ENCODE measurements at places on chromosomes 2 and 18.

GRCh38 chr18:48766026-48766425 lies 184.7 kb downstream of the SMAD7 start:
- DNase-seq: no peak

DNA sequence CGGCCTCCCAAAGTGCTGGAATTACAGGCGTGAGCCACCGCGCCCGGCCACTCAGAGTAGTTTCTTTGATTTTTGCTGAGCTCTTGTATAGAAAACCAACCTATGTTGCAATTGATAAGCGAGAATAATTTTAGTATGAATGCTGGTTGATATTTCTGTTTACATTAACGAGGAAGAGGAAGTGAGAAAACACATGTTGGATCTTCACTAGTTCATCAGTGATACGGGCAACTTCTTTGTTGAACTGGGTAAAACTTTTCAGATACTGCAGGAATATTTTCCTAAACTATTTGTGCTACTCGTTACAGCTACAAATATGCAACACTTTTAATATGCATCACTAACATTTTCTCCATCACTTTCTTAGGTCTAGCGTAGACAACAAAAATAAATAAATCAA lies 67.9 kb upstream of the SLC25A52 start:
- no peak for DNase-seq

- no peak for DNase-seq
Measured at GRCh38 chr18:76565238-76566173, 70.5 kb upstream of the ZNF516 start.

DNA sequence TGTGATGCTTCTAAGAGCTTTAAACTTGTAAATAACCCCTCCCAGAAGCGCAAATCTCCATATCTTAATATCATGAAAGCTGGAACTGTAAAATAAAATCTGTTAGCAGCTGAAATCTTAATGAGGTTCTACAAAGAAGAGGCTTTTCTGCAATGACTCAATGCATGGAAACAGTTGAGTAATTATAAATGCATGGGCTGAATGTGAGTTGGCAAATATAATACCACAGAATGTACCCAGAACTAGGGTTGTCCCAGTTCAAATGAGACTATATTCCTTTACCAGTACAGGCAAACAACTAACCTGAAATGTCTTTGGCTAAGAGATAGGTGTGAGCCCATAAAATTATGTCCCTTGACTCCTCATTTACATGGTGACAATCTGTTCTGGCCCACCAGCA lies 52.9 kb downstream of the SATB2 start:
- no peak for DNase-seq

DNA sequence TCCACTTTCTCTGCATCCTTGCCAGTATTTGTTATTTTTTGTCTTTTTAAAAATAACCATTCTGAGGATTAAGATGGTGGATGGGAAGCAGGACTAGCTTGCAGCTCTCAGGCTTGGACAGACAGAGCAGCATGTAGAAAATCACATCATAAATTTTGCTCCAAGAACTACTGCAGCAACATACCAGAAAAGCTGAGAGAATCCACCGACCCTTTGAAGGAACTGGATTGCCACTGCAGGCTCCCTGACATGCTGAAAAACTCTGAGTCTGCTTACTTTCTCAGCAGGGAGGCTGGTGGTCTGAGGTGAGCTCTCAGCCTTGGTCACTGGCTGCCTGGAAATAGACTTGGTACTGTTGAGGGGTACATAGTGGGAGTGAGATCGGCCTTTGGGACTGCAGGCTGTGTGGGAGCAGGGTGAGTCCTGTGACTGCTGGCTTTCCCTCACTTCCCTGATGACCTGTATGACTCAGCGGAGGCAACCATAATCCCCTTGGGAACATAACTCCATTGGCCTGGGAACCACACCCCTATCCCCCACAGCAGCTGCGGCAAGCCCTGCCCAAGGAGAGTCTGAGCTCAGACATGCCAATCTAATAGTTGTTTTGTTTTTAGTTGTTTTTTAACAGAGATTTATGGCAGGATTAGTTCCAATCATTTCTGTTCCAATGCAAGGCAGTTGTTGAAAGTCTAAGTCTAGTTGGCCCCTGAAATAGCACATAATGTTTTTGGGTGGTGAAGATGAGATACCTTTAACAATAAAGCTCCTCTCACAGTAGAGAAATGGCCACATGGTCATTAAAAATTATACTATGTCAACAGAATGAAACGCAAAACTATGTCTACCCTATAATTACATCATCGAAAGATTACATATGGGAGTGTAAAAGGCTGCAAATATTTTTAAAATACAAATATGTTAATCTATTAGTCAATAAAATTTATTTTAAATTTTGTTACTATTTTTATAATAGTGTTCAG lies 414.2 kb upstream of the CHAC2 start:
- DNase-seq: no peak

GRCh38 chr18:23204589-23205235 lies 69.4 kb downstream of the CABLES1 start:
- no peak for DNase-seq

DNA sequence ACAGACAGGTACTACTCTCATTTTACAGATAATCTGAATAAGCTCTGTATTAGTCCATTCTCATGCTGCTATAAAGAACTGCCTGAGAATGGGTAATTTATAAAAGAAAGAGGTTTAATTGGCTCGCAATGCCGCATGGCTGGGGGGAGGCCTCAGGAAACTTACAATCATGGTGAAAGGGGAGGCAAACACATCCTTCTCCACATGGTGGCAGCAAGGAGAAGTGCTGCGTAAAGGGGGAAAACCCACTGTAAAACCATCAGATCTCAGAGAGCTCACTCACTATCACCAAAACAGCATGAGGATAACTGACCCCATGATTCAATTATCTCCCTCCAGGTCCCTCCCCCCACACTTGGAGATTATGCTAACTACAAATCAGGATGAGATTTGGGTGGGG lies 254.4 kb downstream of the KCNE4 start:
- DNase-seq: no peak

DNA sequence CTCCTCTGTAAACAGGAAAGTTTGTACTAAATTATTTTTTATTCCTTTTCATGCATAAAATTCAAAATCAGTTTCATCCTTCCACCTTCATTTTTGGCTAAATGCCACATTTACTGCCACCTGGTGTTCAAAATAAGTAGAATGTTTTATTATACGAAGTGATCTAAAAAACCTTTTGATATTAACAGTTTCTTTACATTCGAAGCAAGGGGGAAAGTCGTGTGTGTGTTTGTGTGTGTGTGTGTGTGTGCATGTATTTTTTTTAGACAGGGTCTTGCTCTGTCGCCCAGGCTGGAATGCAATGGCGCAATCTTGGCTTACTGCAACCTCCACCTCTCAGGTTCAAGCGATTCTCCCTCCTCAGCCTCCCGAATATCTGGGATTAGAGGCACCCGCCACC lies 9.0 kb upstream of the SCN9A start:
- DNase-seq: no peak

- no peak for DNase-seq
Measured at GRCh38 chr2:223995569-223995968, 38.3 kb downstream of the MRPL44 start.

GRCh38 chr2:220785178-220785577 lies 786.9 kb downstream of the EPHA4 start:
- DNase-seq: no peak

DNA sequence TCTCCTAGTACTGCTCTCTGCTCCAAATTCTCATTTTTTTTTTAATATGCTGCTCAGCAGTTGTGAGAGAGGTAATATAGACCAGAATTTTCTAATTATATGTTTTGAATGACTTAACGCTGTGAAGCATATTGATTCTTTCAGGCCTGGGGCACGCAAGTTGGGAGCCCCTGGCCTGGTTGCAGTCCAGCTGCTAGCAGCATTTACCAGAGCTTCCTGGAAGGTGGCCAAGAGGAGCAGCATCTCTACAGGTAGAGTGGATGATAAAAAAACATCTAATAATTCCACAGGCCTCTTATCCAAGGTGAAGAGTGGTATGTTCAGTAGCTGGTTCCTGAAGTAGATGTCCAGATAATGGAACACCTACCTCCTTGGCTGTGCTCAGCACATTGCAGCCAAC lies 7.3 kb upstream of the UGP2 start:
- no peak for DNase-seq

- DNase-seq: no peak
Measured at GRCh38 chr18:12306752-12307700, 1.0 kb upstream of the TUBB6 start.

GRCh38 chr18:48037481-48038271 lies 107.2 kb upstream of the SMAD2 start:
- DNase-seq: no peak

GRCh38 chr2:177335917-177336450 lies 56.6 kb upstream of the AGPS start:
- no peak for DNase-seq

- DNase-seq: no peak
Measured at GRCh38 chr2:20565623-20566236, 85.2 kb downstream of the HS1BP3 start.

DNA sequence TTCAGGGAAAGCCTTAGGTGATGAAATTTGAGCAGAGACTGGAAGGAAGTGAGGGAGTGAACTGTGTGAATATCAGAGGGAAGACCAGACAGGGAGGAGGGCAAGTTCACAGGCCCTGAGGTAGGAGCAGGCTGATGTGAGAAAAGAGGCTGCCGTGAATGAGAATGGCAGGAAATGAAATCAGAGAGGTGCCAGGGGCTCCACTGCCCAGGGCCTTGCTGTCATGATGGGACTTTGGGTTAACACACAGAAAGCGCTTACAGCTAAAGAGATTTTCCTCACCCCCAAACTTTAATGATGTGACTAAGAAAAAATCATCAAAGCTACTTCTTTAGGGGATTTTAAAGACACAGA lies 53.8 kb downstream of the MARCHF4 start:
- DNase-seq: no peak

- no peak for DNase-seq
Measured at GRCh38 chr18:3455090-3455635, 5.2 kb downstream of the TGIF1 start.

DNA sequence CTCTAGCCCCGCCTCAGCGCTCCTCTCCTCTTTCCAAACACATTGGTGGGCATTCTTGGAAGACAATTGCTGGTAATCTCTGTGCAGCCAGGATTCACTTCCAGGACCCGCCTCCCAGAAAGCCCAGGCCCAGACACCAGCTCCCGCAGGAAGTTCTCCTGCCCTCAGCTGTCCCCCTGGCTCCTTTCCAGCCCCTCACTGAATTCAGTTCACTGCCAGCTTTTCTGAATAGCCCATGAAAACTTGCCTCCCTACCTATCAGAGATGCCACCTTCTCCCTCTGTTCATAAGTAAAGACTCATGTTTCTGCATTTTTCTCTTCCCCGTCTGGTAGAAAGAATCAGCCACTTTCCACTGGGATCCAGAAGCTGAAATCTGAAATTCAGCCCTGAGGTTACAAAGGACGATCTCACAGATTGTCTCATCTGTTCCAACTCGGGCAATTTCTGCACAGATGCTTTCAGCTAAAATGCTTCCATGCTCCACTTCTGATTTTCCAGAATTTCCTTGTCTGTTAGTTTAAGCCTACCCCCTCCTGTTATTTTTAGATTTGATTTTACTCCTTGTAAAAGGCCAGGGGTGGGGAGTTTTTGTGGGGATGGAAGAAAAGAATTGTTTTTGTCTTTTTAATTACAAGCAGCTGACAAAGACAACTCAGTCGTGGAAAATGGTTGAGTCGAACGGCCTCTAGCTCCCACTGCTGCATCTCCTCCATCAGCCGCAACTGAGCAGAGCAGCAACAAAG lies 98.1 kb downstream of the SP3 start:
- no peak for DNase-seq

DNA sequence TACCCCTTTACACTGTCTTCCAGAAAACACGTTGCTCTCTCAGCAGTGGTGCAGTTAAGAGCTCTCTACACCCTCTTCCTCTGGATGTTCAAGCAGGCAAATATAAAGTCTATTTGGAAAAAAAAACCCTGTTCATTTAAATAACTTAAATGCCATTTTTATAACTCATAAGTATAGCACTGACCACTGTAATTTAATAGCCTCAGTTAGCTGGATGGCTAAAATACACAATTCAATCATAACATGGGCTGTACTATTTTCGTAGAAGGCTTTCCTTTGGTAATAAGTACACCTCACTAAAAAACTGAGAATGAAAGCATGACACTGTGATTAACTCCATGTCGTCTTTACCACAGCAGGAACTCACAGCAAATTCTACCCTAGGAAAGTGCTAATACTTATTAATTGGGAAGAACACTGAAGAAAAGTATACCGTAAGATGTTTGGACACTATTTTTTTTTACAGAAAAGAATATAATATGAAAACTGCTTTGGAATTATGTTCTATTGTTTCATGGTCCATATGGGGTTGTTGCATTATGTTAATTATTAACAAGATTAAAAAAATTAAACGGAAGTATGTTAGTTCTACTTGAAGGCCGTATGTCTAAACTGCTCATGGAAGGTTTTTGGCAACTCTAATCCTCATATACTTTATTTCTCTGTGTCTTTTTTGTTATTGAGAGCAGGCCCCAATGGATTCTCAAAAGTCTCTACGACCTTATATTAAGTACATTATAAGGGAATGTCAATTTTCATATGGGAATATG lies 269.1 kb downstream of the ZNF385B start:
- no peak for DNase-seq

DNA sequence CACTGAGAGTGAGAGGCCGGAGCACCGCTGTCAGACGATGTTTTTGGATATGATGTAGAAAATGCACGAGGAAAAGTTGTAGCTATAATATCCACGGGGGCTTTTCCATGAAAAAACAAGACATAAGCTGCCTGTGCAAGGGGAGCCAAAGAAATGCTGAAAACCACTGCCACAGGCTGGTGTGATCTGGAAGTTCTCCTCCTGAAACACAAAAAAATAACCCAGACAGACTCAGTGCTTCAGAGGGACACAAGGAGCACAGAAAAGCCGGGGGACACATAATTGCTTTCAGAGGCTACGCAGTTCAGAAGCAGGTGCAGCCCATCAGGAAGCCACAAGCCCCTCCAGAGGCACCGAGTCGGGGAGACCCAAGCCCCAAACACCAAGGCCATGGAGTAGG lies 98.2 kb downstream of the ZNF516 start:
- no peak for DNase-seq

GRCh38 chr18:22723773-22724172 lies 209.4 kb upstream of the RBBP8 start:
- no peak for DNase-seq

DNA sequence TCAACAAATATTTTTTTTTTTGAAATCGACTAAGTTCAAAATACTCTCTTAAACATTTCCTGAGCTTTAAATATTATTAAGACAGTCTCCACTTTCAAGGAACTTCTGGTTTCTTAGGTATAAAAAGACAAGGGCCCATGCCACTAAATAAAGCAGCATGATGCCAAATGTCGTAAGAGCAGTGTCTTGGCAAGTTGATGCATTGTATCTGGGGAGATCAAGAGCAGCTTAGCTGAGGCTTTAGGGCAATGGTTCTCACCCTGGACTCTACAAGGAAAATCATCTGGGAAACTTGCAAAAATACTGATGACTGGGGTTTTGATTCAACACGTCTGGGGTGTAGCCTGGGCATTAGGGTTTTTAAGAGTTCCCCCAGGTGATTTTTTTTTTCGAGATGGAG lies 41.3 kb downstream of the COL4A3 start:
- no peak for DNase-seq

All from activated CD8-positive, alpha-beta memory T cell treated with anti-CD3 and anti-CD28 coated beads for 1 hour (primary cell).